ENCODE measurements at places on chromosomes 5 and 9.
A peak's percentile ranks its signal among the peaks of the same experiment; 100 is the strongest.

DNA sequence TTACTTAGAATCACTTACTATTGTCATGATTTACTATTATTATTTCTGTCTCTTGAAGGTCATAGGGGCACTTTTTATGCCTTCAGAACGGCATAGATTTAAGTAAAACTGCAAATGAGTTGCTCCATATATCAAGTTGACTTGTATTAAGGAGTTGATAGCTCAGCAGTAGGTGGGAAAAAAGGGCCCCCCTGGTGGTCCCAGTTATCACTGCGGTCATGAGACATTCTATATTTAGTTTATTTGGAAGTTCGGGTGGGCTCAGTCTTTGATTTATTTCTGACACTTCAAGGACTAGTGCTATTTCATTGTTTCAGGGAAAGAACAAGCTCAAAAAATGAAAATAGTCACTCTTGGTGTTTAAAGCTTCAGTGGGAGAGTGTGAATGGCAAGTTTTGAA, 159.3 kb downstream of the SLC24A2 start:
- DNase-seq, result no peak

- peak; percentile 42 for DNase-seq
These were observed 215.0 kb upstream of the PANK3 start for GRCh38 chr5:168793841-168794837.

- DNase-seq, result no peak
These were observed 60.1 kb upstream of the TGFBR1 start for GRCh38 chr9:99044827-99045226.

GRCh38 chr5:160048131-160048530, 39.2 kb downstream of the TTC1 start:
- DNase-seq, result no peak

GRCh38 chr9:113618836-113619490, 155.4 kb downstream of the RGS3 start:
- DNase-seq, result no peak

- DNase-seq, result no peak
These were observed 16.8 kb downstream of the AFAP1L1 start for GRCh38 chr5:149288436-149288835.

GRCh38 chr5:142674531-142675469, 11.1 kb downstream of the FGF1 start:
- DNase-seq, result no peak

DNA sequence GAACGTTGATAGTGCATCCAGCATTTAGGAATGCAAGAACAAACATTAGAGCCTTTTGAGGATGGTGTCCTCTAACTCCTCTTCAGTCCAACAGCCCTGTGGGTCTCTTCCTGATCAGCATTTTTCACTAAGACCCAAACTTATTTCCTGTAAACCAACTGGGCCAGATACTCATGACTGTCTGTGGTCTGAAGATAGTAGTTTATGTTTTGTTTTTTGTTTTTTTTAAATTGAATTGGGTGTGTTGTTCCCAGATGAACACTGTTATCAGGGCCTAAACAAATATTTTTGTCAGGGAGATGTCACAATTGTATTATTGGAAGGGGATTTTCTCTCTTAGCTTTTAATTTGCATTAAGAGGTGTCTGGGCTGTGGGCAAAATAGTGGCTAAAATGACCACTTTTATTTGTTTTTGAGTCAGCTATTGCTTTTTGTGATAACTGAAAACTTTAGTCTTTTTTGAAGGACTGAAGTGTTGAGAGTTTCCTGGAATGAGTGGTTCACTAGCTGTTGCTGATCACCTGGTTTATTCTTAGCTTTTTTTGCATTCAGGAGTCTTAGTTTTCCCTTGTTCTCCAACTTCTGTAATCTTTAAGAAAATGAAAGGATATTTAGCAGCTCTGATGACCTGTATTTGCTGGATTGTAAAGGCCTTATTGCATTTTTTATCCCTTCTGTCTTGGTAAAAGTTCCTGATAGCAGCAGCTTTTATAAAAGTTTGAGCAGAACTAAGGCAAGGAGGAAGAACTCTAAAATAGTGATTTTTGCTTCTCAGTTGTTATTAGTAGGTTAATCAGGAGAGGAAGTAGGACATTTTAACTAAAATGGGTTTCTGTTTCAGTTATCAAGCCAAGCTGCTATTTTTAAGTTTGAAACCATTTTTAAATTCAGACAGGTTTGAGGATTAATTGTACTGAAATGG, 5.5 kb downstream of the MAN2A1 start:
- DNase-seq, result no peak

- DNase-seq, result peak; percentile 58
These were observed 325.1 kb upstream of the PRR16 start for GRCh38 chr5:120139039-120139438.

DNA sequence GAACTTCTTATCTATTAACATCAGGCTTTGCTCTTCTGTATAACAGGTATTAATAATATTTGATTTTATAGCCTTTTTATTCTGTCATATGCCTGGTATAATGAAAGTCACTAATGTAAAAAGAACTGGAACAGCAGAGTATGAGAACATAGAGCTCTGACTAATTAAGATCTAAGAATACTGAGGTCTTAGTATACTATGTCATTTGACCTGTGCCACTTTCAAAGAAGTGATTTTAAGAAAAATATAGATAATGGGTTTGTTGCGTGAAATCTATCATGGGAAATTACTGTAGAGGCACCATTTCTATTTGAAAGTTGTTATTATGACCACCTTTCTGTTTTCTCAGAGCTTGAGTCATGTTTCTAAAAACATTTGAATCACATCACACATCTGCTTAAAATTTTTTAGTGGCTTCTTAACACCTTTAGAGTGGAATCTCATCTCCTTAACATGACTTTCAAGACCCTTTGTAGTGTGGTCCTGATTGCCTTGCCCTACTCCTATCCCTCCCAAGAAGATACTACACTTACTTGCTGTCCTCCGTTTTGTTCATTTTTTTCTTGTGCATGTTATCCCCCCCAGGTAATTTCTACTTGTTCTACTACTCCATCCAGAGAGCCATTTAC, 14.3 kb downstream of the WDR36 start:
- DNase-seq, result no peak

- no peak for DNase-seq
These were observed 433.7 kb downstream of the ENC1 start for GRCh38 chr5:74206579-74207550.

GRCh38 chr5:98064118-98064685, 709.3 kb upstream of the RGMB start:
- no peak for DNase-seq

- no peak for DNase-seq
These were observed 283.4 kb upstream of the IRX2 start for GRCh38 chr5:3034881-3035280.

DNA sequence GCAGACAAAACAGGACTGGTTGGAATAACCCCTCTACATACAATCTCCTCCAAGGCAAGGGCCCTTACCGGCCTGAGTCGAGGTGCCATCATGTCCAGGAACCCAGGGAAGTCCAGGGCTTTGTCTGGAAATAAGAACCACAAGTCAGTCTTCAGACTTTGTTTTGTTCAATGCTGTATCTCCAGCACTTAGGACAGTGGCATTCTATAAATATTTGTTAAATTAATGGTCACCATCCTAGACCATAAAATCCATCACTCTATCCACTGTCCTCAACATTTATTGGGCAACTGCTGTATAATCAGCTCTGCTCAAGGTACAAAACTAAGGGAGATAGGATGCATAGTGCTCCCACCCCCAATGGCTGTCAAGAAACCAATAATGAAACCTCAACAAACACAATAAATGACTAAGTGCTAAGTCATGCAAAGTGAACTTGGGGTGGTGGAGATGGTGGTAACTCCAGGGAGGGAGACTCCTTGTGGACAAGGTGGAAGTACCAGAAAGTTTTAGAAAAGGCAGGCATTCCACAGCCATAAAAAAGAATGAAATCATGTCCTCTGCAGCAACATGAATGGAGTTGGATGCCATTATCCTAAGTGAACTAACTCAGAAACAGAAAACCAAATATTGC, 5.0 kb downstream of the RELL2 start:
- no peak for DNase-seq

GRCh38 chr5:144275329-144275728, 104.7 kb downstream of the KCTD16 start:
- no peak for DNase-seq

Measured in COLO829 (cell line).